ENCODE measurements at places on chromosomes 5 and 9. TPM values are rescaled to one million over a fixed set of nuclear protein-coding genes. Genes with fewer than 3 reads are reported as not detected.

GRCh38 chr9:99385215-99385614, 163.1 kb downstream of the SEC61B start:
- DNase-seq: no peak

Gene CRB2
- 0.88 TPM for total RNA-seq

GRCh38 chr5:137995077-137995748, 37.7 kb downstream of the FAM13B start:
- DNase-seq: no peak

DNA sequence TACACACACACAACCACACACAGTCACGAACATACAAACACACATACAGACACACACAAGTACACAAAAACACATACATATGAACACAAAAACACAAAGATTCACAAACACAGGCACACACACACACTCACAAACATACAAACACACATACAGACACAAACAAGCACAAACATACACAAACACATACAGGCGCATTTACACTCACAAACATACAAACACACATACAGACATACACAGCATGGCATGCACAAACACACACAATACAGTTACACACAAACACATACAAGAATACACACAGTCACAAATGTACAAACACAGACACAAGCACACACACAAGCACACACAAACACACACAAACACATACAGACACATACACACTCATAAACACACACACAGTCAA, 247.9 kb downstream of the TENT4A start:
- no peak for DNase-seq

- DNase-seq: peak; percentile 90
Measured at GRCh38 chr9:88697764-88698432, 162.9 kb downstream of the NXNL2 start.

GRCh38 chr9:97697837-97698236, 697 bp upstream of the XPA start:
- no peak for DNase-seq

- DNase-seq: no peak
Measured at GRCh38 chr5:148909766-148910165, 83.4 kb downstream of the ADRB2 start.

DNA sequence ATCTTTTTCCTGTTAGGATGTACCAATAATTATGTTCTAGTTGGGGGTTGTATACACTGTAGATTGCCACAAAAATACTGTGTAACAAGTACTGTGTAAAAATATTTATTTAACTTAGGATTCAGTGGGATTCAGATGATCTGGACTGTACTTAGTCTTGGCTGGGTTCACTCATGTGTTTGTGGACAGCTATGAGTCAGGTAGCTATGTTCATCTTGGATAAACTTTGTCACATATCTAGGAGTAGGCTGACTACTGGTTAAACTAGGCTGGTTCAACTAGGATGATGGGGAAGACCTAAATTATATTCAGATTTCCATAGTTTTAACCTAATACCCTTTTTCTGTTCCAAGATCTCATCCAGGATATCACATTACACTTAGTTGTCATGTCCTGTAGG, 32.1 kb upstream of the TNFSF15 start:
- no peak for DNase-seq

Gene EGFLAM
- total RNA-seq: 5.1 TPM

Gene TMEM252
- total RNA-seq: 111 TPM

GRCh38 chr5:142439207-142439860, 114.5 kb upstream of the SPRY4 start:
- DNase-seq: no peak

- DNase-seq: no peak
Measured at GRCh38 chr9:100619194-100619593, 41.3 kb downstream of the CAVIN4 start.

DNA sequence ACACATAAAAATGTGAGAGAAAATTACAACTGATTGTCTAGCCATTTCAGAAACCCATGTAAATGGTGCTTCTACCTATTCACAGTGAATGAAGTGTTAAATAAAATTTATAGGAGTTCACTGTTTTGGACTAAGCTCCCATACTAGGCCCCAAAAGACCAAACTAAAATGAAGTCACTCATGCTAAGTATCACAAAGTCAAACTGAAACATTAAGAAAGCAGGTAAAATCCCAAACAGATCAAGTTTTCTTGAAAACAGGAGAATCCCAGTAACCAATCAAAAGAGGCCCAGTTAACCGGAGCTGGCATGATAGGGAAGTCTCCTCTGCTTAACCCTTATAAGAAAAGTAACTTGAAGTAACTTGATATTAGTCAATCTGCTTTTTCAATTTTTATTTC, 35.2 kb upstream of the MYOT start:
- no peak for DNase-seq

GRCh38 chr9:88741335-88741734, 206.4 kb downstream of the NXNL2 start:
- DNase-seq: no peak

GRCh38 chr9:126330536-126330935, 3.9 kb downstream of the MVB12B start:
- no peak for DNase-seq

- peak; percentile 26 for DNase-seq
Measured at GRCh38 chr5:22590677-22591268, 262.4 kb downstream of the CDH12 start.

Gene GABRA1
- not detected for total RNA-seq

Gene PCDHA13
- total RNA-seq: 1.8 TPM

Gene CCIN
- total RNA-seq: 0.13 TPM

DNA sequence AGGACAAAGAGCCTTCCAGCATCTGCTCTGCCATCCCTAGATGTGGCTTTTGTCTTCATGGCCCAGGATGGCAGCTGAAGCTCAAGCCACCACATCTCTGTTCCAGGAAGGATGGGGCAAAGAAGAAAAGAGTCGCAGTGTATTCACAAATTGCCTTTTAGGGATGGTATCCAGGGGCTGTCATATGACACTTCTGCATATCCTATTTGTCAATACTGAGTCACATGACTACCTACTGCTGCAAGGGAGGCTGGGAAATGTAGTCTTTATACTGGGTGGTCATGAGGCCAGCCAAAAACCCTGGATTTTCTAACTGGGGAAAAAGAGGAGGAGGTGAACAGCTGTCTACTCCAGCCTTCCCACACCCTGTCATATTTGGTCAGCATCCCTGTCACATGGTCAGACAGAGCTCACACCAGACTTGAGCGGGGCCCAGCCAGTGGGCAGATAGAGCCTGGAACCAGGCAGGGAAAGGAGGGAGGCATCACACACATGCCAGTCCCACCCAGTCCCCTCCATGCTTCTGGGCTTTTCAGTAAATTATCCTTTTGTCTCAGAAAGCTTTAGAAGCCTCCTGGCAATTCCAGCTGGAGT, 52.0 kb downstream of the OLFM1 start:
- DNase-seq: no peak

Gene ZMYND19
- total RNA-seq: 19.1 TPM

GRCh38 chr9:518540-518939, 303.9 kb downstream of the DOCK8 start:
- no peak for DNase-seq

DNA sequence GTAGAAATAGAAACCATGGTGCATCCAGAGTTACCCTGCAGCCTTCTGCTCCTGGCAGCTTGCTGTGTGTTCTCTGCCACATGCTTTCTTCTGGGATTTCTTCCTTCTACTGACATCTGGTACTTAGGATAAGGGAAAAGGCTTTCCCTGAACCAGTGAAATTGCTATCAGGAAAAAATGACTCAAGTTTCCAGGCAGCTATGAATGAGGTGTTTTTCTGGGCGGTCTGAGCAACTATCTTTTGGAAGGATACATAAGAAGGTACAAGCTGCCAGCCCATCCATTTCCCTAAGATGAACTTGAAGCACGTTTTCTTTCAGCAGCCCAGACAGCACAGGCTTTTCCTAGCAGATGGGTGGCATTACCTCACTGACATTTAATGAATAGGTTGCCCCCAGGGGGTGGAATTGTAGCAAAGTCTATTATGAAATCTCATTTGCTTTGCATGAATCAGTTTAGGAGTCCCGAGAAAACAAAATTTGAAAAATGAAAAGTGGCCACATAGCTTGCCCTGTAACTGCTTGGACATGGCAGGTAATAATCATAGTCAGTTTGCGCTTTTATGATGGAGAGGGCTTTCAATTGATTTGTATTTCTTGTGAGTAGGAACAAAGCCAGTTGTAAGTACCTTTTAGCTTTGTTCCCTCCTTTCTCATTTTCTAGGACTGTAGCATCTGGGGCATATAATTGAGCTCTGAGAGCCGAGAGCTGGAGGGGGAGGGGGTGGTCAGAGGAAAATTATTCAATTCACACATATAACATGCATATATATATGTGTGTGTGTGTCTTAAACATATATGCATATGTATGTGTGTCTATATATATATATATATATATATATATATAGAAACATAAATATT, 108.5 kb downstream of the C9orf152 start:
- DNase-seq: no peak

- peak; percentile 46 for DNase-seq
Measured at GRCh38 chr9:131237291-131237690, 39.0 kb downstream of the FAM78A start.

DNA sequence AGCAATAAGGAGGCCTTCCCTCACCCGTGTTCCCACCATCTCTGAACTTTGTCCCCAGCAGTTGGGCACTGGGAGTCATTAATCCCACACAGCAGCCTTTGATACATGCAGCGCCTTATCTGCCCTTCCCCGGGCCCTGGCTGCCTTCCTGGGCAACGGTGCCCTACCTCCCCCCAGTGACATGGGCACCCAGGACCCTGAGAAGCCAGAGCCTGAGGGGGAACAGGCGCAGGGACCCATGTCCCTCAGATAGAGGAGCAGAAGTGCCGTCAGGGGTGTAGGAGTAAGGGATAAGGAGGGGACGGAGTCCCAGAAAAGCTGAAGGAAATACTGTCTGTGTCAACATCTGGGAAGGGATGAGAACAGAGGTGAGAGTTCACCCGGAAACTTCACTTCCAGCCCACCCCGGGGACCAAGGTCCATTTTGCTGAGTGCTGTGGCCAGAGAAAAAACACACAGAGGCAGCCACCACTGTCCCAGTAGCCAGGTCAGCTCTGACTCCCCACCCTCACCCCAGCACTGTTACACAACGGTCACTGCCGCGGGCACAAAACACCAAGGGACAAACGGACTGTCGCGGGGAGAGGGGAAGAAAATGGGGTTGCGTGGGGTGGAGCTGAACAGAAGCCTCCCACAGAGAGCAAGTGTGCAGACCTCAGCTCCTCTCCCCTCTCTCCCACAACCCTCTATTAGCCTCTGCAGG, 3.8 kb downstream of the PCDH1 start:
- DNase-seq: no peak

GRCh38 chr9:117278020-117278419, 136.8 kb downstream of the ASTN2 start:
- no peak for DNase-seq

DNA sequence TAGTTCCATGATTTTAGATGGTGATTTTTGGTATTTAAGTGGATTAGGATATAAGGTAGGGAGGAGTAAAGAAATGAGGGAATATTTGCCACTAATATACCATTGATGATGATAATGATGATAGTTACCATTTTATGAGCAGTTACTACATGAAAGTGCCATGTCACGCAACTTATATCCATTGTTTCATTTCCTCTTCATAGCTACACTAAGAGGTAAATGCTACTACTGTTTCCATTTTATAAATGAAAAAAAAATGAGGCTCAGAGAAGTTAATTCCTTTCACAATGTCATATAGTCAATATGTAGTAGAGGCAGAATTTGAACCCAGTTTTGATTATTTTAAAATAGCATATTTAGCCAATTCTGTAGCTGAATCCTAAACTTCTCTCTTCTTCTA, 112.2 kb upstream of the ADRA1B start:
- no peak for DNase-seq

Gene TRUB2
- total RNA-seq: 22.4 TPM

- no peak for DNase-seq
Measured at GRCh38 chr9:75671354-75671753, 219.1 kb upstream of the PCSK5 start.

Gene GDA
- 31.4 TPM for total RNA-seq

DNA sequence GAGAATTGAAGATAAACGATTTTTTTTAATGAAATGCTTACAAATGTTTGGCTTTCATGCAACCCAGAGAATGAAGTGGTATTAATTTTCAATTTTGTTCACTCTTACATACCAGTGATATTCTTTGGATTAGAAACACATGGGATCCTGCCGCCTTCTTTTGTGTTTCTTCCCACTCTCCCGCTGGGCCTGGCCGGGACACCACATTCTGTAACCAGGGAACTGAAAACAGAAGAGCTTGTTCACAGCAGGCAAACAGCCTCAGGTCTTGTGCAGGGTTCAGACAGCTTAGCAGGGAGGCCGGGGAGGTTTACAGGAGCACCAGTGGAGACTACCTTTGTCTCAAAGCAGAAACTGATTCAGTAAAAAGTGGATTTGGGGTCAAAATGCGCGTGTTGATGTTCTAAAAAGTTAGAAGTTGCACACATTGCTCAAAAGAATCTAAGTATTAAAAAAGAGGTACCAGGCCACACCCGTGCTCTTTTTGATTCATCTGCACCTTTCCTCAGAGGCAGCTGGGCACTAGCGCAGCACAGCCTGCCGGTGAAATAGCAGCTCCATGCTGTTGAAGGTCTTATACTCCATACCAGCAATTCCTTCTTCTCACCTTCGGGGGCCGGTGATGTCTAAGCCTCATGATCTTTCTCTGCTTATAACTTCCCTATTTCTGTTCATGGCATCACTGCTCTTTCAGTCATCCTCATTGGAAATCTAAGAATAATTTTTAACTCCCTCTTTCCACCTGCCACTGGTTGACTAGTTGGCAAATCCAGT, 67.1 kb downstream of the GRAMD2B start:
- no peak for DNase-seq

DNA sequence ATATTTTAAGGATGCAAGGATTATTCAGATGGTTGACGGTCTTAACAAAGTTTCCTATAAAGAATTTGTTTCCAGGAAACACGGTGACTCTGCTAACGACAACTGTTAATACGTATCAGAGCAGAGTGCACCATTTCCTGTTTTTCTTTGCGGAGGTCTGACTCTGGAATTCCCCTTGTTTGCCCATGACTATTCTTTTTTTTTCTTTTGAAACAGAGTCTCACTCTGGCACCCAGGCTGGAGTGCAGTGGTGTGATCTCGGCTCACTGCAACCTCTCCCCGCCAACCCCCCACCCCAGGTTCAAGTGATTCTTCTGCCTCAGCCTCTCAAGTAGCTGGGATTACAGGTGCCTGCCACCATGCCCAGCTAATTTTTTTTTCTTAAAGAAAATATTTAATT, 115.9 kb downstream of the CDC42SE2 start:
- DNase-seq: no peak

Gene PHF24
- 0.98 TPM for total RNA-seq

GRCh38 chr9:131477367-131477766, 25.4 kb upstream of the POMT1 start:
- no peak for DNase-seq

Gene DOK3
- 18.6 TPM for total RNA-seq

- no peak for DNase-seq
Measured at GRCh38 chr5:142925795-142926194, 155.6 kb downstream of the ARHGAP26 start.

GRCh38 chr5:14109041-14109747, 33.9 kb upstream of the TRIO start:
- no peak for DNase-seq

GRCh38 chr9:87108661-87109060, 161.4 kb upstream of the GAS1 start:
- no peak for DNase-seq

Data from kidney (tissue), 22 donors.